ENCODE measurements at places on chromosomes 6 and 20.

GRCh38 chr6:52590152-52590891, 13.5 kb upstream of the TRAM2 start:
- no peak for DNase-seq

- no peak for DNase-seq
These were observed 49.6 kb upstream of the HLA-A start for GRCh38 chr6:29892696-29893095.

DNA sequence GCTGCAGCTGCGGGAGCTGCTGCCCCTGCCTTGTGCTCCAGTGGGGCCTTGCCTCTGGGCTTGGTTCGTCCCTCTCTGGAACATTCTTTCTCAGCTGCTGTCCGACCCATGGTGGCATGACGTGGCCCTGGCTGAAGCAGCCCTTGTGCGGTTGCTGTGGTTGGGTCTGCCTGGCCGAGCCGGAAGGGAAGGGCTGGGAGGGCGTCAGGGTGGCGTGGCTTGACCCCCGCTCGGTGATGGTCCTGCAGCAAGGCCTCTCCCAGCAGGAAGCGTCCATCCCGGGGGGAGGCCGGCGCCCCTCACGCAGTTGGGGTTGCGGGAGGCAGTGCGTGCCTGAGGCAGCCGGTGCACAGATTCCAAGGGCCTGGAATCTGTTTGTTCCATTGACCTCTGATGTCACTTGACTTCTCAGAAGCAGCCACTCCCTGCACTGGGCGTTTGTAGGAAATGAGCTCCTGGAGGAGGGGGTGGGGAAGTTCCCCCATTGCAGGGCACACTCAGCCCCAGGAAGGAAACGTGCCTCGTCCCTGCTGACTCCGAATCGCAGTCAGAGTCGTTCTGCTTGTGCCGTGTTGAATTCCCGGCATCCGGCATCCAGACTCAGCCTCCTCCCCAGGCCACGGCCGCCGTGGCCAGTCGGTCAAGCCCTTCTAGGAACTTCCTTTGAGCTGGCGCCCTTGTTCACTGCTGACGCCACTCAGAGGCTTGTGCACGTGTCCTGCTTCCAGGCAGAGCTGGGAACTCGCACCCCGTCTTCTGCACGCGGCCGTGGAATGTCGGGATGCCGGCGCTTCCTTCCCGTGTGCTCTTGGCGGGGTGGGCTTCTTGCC, 9.7 kb upstream of the TNFRSF6B start:
- peak; percentile 60 for DNase-seq

DNA sequence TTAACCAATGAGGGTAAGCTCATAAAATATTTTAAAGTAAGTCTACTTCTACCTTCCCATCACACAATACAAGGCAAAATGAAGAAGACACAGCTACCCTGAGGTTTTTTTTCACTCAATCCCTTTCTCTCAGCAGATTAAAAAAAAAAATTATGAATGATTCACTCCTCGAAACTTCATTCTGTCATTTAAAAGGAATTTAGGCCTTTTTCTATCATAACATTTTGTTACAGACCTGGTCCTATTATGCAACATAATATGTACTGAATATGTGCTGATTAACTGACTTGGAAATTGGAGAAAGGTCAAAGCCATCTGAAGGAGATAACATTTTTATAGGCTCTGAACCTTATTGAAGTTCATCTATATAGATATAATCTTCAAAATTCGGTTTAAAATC, 45.5 kb downstream of the PRL start:
- DNase-seq, result no peak

DNA sequence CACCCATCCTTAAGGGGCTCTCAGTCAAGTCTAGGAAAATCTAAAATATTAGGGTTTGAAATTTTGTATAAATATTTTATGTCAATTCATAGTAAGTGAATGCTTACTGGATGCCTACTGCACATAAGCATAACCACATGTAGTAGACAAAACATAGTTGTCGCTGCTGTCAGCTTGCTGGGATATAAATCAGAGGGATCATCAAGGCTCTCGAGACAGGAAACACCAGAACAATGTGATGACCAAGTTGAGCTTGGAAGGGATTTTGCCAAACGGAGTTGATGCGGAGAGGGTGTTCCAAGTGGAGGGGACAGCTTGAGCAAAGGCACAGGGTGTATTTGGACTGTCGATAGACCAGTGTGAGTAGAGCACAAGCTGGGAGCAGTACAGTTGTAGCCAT, 105.8 kb upstream of the SUPT3H start:
- DNase-seq, result no peak
